Kidney (tissue), 22 donors: ENCODE measurements at places on chromosomes 1 and 21.

DNA sequence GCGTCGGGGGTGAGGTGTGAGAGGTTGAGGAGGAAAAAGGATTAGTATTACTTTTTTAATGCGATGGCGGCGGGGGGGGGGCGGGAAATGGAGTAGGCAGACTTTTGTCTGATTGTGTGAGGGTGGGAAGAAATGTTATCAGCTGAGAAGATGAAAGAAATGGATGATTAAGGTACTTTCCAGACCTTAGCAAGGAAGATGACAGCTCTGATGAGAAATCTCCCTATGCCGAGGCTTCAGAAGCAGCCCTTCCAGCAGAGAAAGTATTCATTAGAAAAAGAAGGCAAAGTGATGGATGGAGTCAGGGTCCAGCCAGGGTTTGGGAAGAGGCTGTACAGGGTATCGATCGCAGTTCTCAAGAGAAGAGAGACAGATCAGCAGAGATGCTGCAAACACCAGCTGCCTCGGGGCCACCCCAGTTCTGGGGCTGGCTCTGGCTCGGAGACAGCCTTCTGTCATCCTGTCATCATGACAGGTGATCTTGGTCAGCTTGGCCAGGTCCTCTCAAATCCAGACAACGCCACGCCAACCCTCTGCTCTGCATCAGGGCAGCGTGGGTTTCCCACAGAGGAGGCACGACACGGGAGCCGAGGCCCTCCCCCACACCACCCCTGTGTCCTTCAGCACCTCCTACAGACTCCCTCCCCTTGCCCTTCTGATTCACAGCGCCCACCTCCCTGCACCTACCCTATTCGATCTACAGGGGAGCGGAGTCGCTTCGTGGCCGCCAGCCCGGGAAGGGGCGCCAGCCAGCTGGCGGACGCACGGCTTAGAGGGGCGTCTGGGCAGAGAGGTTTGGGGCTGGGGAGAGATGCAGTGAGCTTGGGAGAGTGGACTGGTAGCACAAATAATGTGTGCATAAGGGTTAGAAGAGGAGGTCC, 674 bp upstream of the ATXN7L2 start:
- no peak for DNase-seq

- no peak for DNase-seq
Observed at GRCh38 chr1:225768662-225769426, 8.8 kb upstream of the SRP9 start.

DNA sequence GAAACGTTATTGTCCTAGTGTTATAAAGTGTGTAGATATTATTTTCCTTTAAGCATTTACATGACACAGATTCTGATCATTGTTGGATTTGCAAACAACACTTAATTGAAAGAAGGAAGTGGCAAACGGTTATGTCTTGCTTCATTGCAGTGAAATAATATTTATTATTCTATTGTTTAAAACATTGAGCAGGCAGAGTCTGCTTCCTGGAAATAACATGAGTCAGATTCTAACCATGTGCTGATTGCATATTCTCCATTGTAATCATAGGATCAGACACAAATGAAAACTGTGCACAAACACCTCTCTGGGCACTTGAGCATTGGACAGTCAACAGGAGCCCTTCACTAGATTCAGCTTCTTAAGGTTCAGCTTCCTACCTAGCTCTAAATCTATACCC, 46.8 kb upstream of the USP25 start:
- DNase-seq: no peak

- DNase-seq: no peak
Observed at GRCh38 chr1:157819896-157820295, at the start of gene FCRL1. Gene FCRL1 (minus strand): TSS chr1:157820120. CDS start chr1:157820037, 83 bp downstream.

GRCh38 chr1:14494911-14495310, 103.6 kb upstream of the KAZN start:
- no peak for DNase-seq

GRCh38 chr1:231940701-231941100, 314.1 kb downstream of the DISC1 start:
- no peak for DNase-seq

GRCh38 chr21:44815225-44815624, 2.6 kb downstream of the SUMO3 start:
- DNase-seq: no peak

- peak; percentile 95 for DNase-seq
Observed at GRCh38 chr1:89762779-89763648, 57.8 kb upstream of the LRRC8D start.

GRCh38 chr1:152502496-152503180, 8.0 kb upstream of the LCE5A start:
- DNase-seq: no peak

- DNase-seq: no peak
Observed at GRCh38 chr1:238961790-238962189, 424.6 kb upstream of the CHRM3 start.

GRCh38 chr1:32759997-32760623, 57.0 kb downstream of the YARS1 start:
- DNase-seq: peak; percentile 95

- DNase-seq: no peak
Observed at GRCh38 chr1:232450615-232451014, 179.3 kb downstream of the SIPA1L2 start.

DNA sequence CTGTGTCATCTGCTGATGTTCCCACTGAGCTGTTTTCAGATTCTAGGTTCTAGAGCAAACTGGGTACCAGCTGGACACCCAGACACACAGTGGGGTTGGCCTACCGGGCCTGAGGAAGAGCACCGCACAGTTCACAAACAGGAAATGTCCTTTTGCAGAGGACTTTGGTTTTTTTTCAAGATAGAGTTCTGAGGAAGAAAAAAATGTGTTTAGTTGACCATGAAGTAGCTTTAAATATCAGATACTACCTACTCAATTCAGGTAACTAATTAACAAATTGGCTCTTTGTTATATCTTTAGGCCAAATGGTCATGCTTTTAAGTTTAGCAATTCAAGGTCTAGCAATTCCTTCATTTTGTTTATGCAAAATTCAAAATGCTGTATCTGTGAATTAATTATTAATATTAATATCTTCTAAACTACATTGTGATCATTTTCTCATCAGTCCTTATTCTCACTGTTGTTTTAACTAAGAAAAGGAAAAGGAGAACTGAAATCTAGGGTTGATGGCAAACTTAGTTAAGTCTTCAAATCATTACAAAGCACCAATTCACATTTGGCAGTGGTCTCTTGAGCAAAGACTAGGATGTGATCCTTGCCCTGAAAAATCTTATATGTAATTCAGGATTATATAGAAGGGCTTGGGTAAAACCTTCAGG, 17.2 kb upstream of the NCF2 start:
- DNase-seq: no peak

DNA sequence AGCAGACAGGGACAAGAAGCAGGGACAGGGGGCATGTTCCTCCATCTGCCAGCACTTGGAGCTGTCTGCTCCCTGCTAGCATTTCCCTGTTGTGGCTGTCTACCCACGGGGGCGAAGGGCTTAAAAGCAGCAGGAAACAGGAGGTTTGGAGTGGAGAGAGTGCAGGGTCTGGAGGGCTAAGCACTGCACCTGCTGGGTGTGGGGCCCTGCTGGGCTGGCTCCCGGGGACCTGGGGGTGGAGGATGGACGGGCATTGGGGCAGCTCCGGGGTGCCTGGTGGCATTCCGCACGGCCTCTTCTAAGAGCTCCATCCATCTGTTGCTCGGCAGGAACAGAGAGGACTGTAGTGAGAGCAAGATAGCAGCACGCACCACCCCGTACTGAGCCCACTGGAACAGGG, 21.2 kb downstream of the LRRC71 start:
- no peak for DNase-seq

DNA sequence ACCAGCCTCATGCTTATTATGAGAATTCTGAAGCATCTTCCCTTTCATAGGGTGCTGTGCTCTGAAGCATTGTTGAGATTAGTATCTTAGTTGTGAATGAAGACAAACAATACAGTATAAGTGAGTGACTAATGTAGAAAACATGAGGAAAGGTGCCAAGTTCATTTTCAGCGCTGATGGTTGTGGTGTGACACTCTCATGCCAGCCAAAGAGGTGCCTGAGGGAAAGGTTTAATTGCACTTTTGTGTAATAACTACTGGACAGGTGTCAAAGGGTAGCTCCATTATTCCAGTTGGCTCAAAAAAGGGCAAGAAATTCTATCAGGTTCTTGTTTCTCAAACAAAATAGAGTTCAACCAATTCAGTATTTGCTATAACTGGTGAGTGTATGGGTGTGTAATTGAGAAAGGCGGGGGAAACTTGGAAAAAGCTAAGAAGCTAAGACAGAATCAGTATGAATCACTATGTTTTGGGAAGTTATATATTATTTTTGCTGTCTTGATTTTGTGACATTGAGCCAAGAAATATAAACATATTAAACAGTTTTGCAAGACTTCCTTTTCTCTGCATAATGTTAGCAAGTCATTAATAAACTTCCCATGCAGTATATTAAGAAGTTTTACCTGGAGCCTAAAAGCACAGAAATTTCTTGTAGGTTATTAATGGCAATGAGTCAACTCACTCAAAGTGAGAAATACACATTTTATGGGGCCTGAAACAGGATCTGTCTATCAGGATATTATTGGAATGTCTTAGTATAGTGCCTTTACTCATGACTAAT, 31.8 kb downstream of the KCNK2 start:
- DNase-seq: no peak

- DNase-seq: no peak
Observed at GRCh38 chr1:224782281-224783000, 147.0 kb upstream of the DNAH14 start.
